D341Med (cell line): ENCODE measurements at places on chromosomes 12 and 14.

- peak; percentile 64 for DNase-seq
Measured at GRCh38 chr12:108966378-108967151, 54.3 kb downstream of the SVOP start.

DNA sequence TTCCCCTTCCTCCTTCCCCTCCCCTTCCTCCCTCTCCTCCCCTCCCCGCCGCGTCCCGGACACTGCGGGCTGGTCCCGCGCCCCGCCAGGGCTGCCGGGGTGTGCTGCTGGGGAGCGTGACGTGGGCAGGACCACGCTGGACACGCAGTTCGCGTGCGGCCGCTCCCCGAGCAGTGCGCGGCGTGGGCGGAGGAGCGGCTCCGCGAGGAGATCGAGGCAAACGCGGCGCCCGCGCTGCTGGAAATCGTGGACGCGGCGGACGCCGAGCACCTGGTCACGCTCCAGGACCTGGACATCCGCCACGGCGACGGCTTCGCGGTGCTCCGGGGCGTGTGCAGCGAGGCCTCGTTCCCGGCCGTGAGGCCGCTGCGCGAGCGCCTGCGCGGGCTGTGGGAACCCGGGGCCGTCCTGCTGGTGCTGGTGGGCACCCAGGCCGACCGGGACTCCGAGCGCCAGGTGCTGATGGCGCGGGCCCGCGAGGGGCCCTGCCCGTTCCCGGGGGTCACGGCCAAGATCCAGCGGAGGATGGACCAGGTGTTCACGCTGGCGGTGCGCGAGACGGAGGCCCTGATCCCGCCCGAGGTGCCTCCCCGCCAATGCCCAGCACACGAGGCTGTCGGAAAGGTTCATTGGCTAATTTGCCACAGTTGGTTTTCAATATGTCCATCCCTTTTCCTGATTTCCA is 84.3 kb downstream of the TNFAIP2 start:
- no peak for DNase-seq

GRCh38 chr14:21703357-21704326 is 30.0 kb upstream of the OR4E1 start:
- no peak for DNase-seq

- DNase-seq: no peak
Measured at GRCh38 chr14:29123017-29123416, 356.4 kb downstream of the FOXG1 start.

DNA sequence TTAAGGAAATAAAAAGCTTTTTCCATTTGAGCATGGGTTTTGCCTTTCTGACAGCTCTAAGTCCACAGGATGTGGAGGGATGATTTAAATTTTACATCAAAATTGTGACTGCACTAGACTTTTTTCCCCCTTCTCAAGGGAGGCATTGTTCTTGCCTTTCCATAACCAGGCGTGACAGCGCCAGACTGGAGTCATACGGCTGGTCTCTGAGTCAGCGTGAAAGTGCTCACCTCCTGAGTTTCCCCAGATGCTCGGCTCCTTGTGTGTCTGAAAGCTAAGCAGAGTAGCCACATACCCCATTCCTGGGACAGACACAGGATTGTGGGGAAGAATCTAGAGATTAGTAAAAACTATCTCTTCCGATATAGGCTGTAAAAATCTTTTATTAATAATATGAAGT is 43.1 kb downstream of the SOX5 start:
- no peak for DNase-seq

- DNase-seq: no peak
Measured at GRCh38 chr14:90109858-90110257, 48.1 kb downstream of the KCNK13 start.

GRCh38 chr12:25320123-25321006 is 69.6 kb upstream of the KRAS start:
- DNase-seq: no peak

GRCh38 chr14:58060077-58060476 is 91.9 kb downstream of the ARMH4 start:
- DNase-seq: no peak

DNA sequence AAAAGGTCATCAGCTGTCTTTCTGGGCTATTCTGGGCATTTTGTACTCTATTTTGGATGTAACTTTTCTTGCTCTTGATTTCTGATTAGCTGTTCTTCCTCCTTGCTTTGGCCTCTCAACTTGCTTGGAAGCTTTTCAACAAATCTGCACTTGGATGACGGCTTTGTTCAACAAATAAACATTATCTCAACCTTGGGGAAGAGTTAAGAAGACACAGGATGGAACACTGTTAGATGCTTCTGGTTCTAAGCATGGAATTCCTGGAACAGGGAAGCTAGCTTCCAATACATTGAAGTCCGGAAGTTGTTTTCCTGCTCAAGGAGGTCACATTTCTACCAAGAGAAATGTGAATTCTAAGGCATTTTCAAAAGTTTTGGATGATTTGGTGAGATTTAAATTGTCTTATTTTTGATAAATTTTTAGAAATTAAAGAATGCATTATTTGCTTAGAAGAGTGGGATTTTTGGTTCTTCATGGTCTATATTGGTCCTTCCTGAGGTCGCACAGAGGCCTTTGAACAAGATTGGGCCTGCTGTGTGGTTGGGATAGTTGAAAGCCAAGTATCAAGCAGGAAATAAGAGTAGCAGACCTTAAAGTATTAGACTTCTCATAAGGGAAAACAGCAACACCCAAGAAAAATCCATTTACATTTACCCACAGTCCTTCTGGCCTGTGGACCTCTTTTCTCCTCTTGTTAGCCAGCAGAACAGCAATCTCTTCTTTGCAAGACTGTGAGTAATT is 59.2 kb downstream of the PPFIBP1 start:
- no peak for DNase-seq

- DNase-seq: no peak
Measured at GRCh38 chr12:8829125-8829518, 6.7 kb downstream of the A2ML1 start.
